ENCODE measurements at places on chromosomes 16 and 17. TPM values are rescaled to one million over a fixed set of nuclear protein-coding genes. Genes with fewer than 3 reads are reported as not detected.

SYT17 gene
- total RNA-seq = 1.4 TPM

FOXL1 gene
- 0.80 TPM for total RNA-seq

PPP1R27 gene
- total RNA-seq = not detected

PPP1R9B gene
- 43.4 TPM for total RNA-seq

CETP gene
- total RNA-seq = 0.65 TPM

GUCY2D gene
- 0.38 TPM for total RNA-seq

RAB26 gene
- 0.88 TPM for total RNA-seq

Measured in left cardiac atrium (tissue), 4 donors.